ENCODE measurements at places on chromosomes 16 and 17. TPM values are rescaled to one million over a fixed set of nuclear protein-coding genes. Genes with fewer than 3 reads are reported as not detected.

SALL1 gene
- not detected for total RNA-seq

REXO5 gene
- 9.8 TPM for total RNA-seq

IL17C gene
- total RNA-seq = 0.43 TPM

SHCBP1 gene
- 30.9 TPM for total RNA-seq

KRTAP17-1 gene
- total RNA-seq = not detected

TBC1D3K gene
- 0.43 TPM for total RNA-seq

KRTAP16-1 gene
- not detected for total RNA-seq

LGALS9 gene
- total RNA-seq = not detected

TRIM47 gene
- 2.7 TPM for total RNA-seq

HBA1 gene
- total RNA-seq = not detected

NOS2 gene
- 1.0 TPM for total RNA-seq

SPECC1 gene
- not detected for total RNA-seq

CACNG1 gene
- not detected for total RNA-seq

CLDN7 gene
- total RNA-seq = 0.17 TPM

CCL4 gene
- total RNA-seq = not detected

UTS2R gene
- not detected for total RNA-seq

SLFN13 gene
- not detected for total RNA-seq

UBE2O gene
- 34.9 TPM for total RNA-seq

TP53TG3 gene
- 2.1 TPM for total RNA-seq
